ENCODE measurements at places on chromosomes 1 and 21.

- no peak for DNase-seq
Measured at GRCh38 chr1:181040284-181040865, 6.6 kb downstream of the MR1 start.

DNA sequence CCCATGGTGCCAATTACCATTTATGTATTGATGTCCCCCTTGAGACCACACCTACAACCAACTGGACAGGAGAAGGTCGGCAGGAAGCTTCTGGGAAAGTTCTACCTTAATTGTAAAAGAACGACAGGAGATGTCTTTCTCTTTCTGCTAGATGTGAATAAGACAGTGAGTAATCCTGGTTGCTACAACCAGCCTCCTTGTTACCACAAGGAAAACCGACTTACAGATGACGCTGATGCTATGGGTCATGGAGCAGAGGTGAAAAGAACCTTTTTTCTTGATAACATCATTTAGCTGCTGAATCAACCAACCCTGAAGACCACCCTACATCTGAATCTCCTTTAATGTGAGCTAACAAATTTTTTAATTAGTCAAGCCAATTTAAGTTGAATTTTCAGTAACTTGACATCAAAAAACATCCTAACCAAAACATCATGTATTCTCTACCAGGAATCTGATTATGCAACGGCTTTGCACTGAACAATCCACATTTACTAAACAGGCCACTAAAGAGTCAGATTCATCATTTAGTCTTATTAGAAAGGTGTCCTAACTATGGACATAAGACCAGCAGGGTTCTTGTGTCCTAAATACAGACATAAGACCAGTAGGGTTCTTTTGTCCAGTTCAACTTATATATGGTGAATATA lies 23.0 kb downstream of the RGS2 start:
- no peak for DNase-seq

DNA sequence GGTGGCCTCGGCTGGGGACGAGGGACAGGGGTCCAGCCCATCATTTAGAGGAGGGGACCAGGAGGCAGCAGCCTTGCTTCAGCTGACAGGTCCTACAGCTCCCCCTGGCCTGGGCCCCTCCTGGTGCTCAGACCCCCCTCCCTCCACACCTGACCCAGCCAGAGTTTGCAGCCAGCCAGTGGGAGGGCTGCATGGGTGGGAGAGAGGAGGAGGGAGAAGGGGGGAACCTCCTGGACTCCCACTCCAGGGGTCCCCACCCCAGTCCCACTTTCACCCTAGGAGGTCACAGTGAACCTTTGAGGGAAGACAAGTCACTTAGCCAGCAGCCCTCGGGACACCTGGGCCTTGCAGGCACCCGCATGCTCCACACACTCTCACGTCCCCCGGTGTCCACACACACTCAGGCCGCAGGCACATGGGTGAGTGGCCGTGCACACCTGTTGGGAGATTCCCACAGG lies 108.9 kb upstream of the ZBTB40 start:
- no peak for DNase-seq

- DNase-seq, result no peak
Measured at GRCh38 chr1:244284641-244285156, 167.0 kb downstream of the ADSS2 start.

GRCh38 chr1:234168061-234168724 lies 205.1 kb upstream of the COA6 start:
- DNase-seq, result no peak
